ENCODE measurements at places on chromosomes 2 and 18.
A peak's percentile ranks its signal among the peaks of the same experiment; 100 is the strongest.

DNA sequence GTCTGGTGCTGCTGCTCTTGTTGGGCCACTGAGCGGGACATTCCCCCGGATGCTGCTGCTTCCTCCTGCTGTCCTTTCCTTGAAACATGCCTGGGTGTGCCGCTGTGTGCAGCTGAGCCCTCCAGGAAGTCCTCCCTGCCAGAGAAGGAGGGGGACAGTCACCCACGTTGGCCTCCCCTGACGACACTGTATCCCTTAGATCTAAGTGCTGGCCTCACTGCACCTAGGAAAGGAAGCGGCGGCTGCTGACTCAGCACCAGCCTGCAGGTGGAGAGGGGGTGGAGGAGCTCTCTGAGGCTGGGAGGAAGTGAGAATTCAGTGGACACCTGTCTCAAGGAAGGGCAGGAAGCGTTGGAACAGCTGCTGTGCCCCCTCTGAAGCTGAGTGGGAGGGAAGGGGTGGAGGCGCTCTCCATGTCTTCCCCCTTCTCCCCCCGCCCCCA lies 239.8 kb downstream of the HAUS1 start:
- peak; percentile 25 for DNase-seq

DNA sequence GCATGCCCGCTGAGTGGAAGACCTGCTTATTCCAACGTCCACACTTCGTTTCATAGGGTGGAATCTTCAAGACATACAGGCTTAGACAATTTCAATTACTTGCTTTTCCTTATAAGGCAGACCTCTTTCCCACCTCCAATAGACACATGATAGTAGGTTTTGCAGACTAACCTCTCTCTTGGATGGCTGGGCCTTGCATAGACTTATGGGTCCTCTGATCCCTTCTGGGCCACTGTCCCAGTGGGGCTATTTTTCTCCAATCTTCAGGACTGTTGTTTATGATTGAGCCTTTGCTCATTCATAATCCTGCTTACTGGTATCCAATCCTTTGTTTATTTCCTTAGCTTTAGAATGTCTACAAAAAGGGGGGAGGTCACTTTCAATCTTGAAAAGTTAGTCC lies 138.9 kb downstream of the FAM210A start:
- DNase-seq = no peak

- no peak for DNase-seq
Observed at GRCh38 chr2:218039171-218039570, 29.9 kb upstream of the RUFY4 start.

GRCh38 chr18:58671632-58672564 lies 633 bp downstream of the MALT1 start:
- DNase-seq = no peak
